ENCODE measurements at places on chromosomes 3 and 15. TPM values are rescaled to one million over a fixed set of nuclear protein-coding genes. Genes with fewer than 3 reads are reported as not detected.
A peak's percentile ranks its signal among the peaks of the same experiment; 100 is the strongest.

DNA sequence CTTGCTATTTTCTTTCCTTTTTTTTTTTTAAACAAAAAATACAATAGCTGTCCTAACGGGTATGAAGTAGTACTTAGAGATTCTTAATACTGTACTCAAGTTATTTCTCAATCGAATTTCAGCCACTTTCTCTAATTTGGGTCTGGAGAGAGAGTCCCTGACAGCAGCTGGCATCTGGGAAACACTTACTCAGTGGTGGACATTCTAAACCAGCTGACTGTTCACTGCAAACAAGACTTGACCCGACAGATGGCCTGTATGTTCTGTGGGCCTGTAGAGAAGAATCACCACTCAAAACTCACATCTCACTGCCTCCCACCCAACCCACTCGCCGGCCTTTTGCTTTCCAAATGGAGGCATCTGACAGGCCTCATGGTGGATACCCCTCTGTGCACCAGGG is 199.6 kb downstream of the ATP10A start:
- no peak overlapping the region for H3K27ac ChIP-seq
- no peaks in the 10 kb centered on the region for H3K4me1 ChIP-seq
- no peak for DNase-seq
- H3K4me3 ChIP-seq = no peak overlapping the region

- H3K27me3 ChIP-seq = no peaks in the 10 kb centered on the region
- no peak overlapping the region for H3K4me3 ChIP-seq
- no peak for DNase-seq
- no peaks in the 10 kb centered on the region for H3K36me3 ChIP-seq
- H3K27ac ChIP-seq = no peak overlapping the region
Observed at GRCh38 chr3:138673641-138674530, 65.3 kb downstream of the FAIM start.

GRCh38 chr3:46990573-46991374 is 11.3 kb downstream of the NBEAL2 start:
- H3K4me1 ChIP-seq = peaks cover 59% of the 10 kb centered on the region
- peaks cover 24% of the 10 kb centered on the region for H3K36me3 ChIP-seq
- peak; percentile 85 for DNase-seq
- H3K27me3 ChIP-seq = no peaks in the 10 kb centered on the region
- H3K27ac ChIP-seq = peak overlapping the region; percentile 89

Gene TMEM108
- total RNA-seq = not detected

- H3K27ac ChIP-seq = no peak overlapping the region
- no peaks in the 10 kb centered on the region for H3K27me3 ChIP-seq
- H3K4me1 ChIP-seq = no peaks in the 10 kb centered on the region
- H3K4me3 ChIP-seq = no peak overlapping the region
- no peaks in the 10 kb centered on the region for H3K36me3 ChIP-seq
Observed at GRCh38 chr3:164326714-164327113, 751.6 kb downstream of the SI start.

DNA sequence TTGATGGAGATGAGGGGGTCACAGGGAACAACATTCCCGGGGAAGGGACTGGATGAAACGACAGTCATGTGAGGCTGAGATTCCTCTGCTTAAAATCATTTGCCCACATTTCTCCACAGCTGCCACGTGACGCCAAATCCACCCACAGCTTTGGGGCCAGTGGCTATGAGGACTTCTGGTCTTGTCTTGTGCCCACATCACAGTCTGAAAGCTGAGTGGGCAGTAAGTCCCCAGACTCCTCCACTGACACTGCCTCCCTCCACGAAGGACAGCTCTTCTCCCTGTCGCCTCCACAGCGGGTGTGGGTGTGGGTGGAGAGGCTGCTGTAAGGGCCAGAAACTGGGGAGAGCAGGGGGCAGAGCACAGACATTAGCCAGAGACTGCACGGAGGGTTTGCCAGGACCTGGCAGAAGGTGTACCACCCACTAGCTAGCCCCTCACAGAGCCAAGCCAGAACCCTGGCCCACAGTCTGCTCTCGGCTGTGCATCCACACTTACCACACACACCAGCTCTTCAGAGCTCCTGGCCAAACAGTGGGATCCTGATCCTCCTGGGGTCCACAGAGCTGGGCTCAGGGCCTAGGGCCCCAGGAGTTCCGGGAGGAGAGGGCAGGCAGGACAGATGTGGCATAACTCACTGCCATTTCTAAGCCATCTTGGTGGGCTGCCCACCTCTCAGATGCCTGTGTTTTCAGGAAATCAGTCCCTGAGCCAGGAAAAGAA is 24.2 kb downstream of the RAB6B start:
- peaks cover 5% of the 10 kb centered on the region for H3K27me3 ChIP-seq
- no peak for DNase-seq
- H3K4me3 ChIP-seq = no peak overlapping the region
- H3K4me1 ChIP-seq = no peaks in the 10 kb centered on the region
- H3K27ac ChIP-seq = no peak overlapping the region

DNA sequence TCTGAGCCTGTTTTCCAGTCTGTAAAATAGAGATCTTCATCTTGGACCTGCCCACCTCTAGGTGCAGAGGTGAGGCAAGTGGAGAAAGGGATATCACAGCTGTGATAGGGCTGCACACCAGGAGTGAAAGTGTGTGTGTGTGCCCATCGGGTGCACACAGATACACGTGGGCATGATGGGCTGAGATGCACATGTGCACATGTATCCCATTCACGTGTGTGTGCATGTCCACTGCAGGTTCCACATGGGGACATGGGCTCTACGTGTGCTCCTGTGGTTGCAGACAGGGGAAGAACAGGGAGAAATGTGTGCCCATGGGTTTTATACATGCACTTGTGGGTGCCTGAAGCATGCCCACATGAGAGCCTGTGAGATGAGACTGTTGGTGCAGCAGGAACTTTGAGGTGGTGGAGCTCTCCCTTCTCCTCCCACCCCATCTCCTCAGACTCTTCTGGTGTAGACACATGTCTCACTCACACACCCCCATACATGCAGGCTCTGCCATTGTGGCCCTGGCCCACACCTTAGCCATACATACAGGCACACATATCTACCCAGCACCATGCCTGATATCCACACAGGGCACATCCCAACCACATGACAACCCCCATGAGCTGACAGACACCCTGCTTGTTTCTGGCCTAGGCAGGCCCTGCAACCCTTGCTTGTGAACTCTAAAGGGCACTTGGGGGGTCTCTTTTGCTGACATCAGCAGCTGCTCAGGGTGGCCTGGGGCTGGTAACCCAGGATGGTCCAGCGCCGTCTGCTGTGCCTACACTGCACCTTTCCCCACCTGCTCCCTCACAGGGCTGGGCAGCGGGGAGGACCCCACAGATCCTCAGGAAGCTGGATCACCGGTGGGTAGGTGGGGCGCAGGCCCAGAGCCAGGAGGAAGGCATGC is 57.7 kb upstream of the TMEM115 start:
- H3K4me3 ChIP-seq = no peak overlapping the region
- H3K27me3 ChIP-seq = peaks cover 1% of the 10 kb centered on the region
- no peak overlapping the region for H3K27ac ChIP-seq
- no peak for DNase-seq

Gene LIPH
- total RNA-seq = 8.8 TPM

DNA sequence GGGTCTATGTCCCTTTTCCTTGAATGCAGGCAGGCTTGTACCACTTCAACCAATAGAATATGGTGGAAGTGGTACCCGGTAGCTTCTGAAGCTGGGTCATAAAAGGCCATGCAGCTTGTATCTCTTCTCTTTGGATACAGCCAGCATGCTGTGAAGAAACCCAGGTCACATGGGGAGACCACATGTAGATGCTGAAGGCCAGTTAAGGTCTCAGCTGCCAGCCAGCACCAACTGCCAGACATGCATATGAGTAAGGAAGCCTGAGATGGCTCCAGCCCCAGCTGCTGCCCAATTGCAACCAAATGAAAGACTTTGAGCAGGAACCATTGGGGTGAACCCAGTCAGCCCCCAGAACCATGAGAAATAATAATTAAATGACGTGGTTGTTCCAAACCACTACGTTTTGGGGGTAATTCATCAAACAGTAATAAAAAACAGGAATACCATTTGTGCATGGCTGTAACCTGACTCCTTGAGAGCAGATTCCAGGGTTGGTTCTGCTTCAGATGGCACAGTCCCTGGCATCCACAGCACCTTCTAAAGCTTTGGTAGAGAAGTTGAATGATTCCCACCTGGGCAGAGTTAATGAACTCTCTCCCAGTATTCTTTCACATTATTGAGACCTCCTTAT is 3.8 kb downstream of the RBP2 start:
- H3K4me3 ChIP-seq = no peak overlapping the region
- no peaks in the 10 kb centered on the region for H3K27me3 ChIP-seq
- DNase-seq = no peak
- no peak overlapping the region for H3K27ac ChIP-seq
- H3K4me1 ChIP-seq = no peaks in the 10 kb centered on the region

GRCh38 chr3:33016846-33017405 is 65.5 kb downstream of the CCR4 start:
- DNase-seq = no peak
- no peaks in the 10 kb centered on the region for H3K4me1 ChIP-seq
- H3K36me3 ChIP-seq = peaks cover 7% of the 10 kb centered on the region
- H3K4me3 ChIP-seq = no peak overlapping the region
- H3K27me3 ChIP-seq = no peaks in the 10 kb centered on the region

Data from GM12878 (cell line).